ENCODE measurements at places on chromosomes 13 and 19.

DNA sequence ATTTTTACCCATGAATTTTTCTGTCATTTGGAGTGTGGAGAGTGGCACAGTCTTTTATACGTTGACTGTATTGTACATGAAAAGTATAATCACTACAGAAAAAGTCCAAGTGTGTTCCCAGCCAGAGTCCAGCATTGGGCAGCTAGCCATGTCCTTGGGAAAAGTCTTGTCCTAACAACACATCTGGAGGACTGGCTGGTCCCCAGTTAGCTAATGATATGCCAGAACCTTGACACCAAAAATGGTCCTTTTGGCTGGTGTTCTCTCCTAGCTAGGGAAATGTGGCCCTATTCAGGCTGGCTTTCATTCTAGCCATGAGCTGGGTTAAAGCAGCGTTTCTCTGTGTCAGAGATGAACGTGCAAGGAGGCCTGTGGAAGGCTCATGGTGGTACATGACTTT lies 98.9 kb downstream of the ESD start:
- DNase-seq, result no peak

- DNase-seq, result no peak
Observed at GRCh38 chr13:79423801-79424642, 18.0 kb upstream of the RBM26 start.

DNA sequence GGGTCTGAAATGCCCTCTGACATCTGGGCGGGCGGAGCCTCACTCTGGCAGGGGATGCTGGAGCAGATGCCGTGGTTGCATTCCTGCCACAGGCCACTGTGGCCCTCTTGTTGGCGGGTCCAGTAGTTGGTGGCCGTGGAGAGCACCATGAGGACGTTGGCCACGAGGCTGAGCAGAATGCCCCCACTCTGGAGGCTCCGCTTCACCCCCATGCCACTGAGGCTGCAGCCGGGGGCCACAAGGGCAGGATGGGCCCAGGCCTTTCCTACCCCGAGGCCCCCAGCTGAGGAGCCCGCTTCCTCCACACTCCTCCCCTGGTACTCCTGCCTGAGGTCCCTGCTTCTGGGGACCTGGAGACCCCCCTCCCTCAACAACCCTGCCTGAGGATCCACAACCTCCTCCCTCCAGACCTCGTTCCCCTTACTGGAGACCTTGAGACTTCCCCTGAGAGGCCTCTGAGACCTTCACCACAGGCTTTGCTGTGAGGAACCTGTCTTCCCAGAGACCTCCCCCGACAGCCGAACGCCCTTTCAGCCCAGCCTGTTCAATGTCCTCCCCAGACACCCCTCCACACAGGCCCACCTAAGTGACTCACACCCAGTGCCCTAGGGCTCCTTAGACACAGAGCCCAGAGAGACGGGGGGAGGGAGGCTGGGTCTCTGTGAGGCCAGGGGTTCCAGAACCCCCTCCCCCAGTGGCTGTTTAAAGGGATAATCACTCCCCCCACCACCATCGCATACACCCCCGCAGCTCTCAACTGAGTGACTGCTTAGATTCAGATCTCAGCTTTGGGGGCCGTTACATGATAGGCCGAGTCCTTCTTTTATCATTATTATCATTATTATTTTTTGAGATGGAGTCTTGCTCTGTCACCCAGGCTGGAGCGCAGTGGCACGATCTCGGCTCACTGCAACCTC lies at the start of gene CLDND2:
Gene CLDND2, minus strand, starts transcription at position 638 of the 917 bp plus-strand sequence. Its CDS starts 426 bp downstream, at position 212.
- DNase-seq, result no peak

DNA sequence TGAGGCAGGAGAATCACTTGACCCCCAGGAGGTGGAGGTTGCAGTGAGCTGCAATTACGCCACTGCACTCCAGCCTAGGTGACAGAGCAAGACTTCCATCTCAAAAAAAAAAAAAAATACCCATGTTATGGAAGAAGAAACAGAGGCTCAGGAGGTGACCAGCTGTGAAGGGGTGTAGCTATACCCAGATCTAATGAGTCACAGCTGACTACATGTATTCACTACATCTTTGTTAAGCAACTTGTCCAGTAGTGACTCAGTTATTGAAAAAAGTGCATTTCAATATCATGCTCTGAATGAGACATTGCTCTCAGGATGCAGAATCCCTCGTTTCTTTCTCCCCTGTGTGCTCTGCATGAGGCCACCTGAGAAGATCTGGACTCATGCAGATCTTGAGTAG lies 16.1 kb upstream of the SPART start:
- DNase-seq, result no peak

DNA sequence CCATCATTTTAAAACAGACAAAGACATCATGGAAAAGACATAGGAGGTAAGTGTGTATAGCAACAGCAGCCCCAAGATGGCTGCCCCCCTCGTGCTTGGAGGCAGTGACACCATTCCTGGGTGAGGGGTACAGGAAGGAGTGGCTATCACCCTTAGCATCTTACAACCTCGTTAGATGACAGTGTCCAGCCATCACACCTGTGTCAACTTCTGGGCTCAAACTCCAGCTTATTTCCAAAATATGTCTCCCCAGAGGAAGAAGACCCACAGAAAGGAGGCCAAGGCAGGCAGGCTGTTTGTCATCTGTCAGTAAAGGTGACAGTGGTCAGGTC lies 27.5 kb downstream of the EPS15L1 start:
- DNase-seq, result no peak

DNA sequence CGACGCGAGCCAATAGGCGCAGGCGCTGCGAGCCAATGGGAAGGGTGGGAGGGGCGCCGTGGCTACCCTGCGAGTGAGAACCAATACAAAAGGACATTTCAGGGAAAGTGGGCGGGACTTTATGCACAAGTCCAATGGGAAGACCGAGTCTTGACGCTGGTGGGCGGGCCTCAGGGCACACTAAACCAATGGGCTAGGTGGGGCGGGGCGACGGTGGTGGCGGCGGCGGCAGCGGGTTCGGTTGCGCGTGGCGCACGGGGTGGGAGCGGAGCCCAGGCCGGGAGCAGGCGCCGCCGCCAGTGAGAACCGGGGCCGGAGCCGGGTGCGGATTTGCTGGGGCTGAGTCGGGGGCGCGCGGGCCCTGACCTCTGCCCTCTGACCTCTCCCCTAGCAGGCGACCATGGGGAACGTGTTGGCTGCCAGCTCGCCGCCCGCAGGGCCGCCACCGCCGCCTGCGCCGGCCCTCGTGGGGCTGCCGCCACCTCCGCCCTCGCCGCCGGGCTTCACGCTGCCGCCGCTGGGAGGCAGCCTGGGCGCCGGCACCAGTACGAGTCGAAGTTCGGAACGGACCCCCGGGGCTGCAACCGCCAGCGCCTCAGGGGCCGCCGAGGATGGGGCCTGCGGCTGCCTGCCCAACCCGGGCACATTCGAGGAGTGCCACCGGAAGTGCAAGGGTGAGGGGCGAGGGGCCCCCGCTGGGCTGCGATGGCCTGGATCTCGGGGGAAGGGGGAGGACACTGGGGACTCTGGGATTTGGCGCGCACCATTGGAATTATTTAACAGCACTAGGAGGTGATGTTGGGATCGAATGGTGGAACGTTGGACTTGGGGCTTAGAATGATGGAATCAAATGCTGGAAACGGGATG lies at the start of gene TOMM40:
Gene TOMM40, plus strand, starts transcription at position 239 of the 867 bp plus-strand sequence. Its CDS starts 162 bp downstream, at position 401.
- DNase-seq, result no peak

Measured in upper lobe of left lung (tissue), 6 donors.